ENCODE measurements at places on chromosomes 4 and X.

- no peak for DNase-seq
Observed at GRCh38 chr4:182585321-182585720, 331.9 kb downstream of the DCTD start.

- no peak for DNase-seq
Observed at GRCh38 chrX:2715066-2715600, 24.0 kb downstream of the CD99 start.

- no peak for DNase-seq
Observed at GRCh38 chrX:20348139-20348538, 81.4 kb upstream of the RPS6KA3 start.

DNA sequence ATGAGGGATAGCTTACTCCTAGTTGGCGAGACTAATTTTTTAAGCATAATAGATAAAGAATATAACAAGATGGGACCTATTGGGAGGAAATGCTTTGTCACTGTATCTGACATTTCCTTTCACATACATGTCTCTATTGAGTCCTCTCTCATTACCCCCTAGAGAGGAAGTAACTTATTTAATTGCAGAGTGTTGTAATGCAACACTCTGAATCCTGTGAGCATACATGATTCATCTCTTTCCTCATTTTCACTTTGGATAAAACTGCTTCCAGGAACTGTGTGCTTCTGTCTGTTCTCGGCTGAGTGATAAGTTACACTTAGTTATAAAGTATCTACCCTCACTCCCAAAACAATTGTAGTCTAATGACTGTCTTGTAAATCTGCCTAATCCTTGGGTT is 266.1 kb upstream of the ANXA10 start:
- DNase-seq: peak; percentile 6

- DNase-seq: no peak
Observed at GRCh38 chr4:165879641-165880040, 6.6 kb downstream of the TLL1 start.

- DNase-seq: no peak
Observed at GRCh38 chr4:337932-338758, 531 bp downstream of the ZNF141 start.

- DNase-seq: no peak
Observed at GRCh38 chr4:186722796-186723291, 812 bp downstream of the FAT1 start.

All from AML-193 (cell line).